ENCODE measurements at places on chromosomes 1 and 21.

GRCh38 chr1:192518700-192519099 lies 56.9 kb upstream of the RGS1 start:
- DNase-seq: peak; percentile 71

DNA sequence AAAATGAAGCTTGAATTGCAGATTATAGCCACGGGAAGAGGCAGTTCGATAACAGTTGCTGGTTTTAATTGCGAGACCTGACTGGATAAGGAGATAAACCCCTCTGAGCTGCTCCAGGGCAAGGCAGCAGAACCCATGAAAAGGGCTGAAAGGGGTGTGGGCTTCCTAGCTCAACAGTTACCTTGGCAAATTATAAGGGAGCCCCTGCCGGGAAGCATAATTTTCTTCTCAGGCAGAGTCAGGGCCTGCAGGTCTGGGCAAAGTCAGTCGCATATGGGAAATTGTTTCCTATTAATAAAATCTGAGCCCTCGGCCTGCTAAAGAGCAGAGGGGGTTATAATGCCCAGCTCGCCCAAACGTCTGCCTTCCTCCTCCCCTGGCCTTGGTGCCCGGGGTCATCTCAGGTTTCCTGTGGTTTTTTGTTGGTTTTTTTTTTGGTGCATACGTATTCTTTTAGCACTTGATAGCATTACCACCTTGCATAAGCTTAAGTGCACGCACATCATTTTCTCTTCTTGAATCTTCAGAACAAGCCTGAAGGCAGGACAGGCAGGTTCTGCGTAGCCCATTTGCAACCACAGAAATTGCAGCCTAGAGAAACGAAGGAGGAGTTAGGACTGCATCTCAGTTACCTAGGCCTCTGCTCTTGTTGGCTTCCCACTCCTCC lies 33.9 kb upstream of the SELENON start:
- DNase-seq: no peak

GRCh38 chr1:108503062-108503733 lies 53.1 kb downstream of the NBPF6 start:
- no peak for DNase-seq

DNA sequence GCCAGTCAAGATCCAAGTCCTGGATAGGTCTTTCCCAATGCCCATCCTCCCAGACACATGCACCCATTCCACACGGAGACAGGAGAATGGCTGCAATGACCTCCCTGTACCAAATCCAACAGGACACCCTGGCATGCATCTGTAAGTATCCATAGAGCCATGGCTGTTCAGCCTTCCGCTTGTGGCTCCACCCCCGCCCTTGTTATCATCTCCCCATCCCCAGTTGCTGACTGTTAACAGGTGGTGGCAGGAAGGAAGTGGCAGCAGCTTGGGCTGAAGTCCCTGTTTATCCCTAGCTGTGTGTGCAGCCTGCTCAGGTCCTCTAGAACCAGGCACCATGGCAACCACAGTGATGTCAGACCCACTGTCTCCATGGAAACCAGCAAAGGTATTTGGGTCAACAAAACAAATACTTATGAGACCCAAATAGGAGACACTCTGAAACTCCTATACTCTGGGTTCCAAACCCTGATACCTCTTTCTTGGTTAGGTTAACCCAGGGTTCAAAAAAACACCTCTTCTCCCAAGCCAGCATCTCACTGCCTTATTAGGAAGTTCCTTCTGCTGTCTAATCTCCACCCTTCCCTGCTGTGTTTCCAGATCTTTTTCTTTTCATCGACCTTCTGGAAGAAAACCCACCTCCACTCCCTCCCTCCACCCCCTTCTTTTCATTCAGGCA lies 721 bp downstream of the PBXIP1 start:
- no peak for DNase-seq

DNA sequence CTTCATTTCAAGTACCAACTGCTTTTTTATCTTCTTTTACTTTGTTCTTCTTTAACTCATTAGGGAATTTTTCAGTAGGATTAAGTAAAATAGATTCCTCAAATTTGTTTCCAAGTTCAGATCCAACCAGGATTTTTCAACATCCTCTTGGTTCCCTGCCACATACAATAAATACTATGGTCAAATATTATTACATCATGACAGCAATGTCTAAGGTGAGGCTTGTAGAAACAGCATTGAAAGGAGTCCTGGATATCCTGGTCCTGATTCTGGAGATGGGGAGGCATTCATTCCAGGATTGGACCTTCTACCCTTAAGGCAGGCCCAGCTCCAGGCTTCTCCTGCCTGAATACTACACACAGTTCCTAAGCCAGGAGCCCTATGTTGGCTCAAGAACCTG lies 80.2 kb upstream of the F3 start:
- no peak for DNase-seq

GRCh38 chr1:211257826-211258225 lies 1.3 kb upstream of the RCOR3 start:
- DNase-seq: no peak

GRCh38 chr1:219173434-219173757 lies 282 bp upstream of the LYPLAL1 start:
- no peak for DNase-seq

DNA sequence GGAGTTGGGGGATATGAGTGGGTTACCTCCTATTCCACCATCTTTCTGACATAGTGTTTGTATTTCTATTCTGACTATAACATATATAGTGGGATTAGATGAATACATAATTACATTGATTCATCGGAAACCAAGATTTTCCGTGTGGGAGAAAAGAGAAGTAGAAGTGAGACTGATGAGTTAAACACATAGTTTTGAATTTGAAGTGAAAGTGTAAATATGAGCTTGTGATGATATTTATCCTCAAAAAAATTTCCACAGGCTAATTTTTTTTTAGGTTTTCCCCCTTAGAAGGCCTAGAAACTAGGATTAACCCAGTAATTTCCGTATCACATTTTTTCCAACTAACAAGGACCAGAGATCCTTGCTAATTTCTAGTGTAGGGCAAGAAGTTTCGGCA lies 6.9 kb downstream of the CD1B start:
- peak; percentile 52 for DNase-seq

DNA sequence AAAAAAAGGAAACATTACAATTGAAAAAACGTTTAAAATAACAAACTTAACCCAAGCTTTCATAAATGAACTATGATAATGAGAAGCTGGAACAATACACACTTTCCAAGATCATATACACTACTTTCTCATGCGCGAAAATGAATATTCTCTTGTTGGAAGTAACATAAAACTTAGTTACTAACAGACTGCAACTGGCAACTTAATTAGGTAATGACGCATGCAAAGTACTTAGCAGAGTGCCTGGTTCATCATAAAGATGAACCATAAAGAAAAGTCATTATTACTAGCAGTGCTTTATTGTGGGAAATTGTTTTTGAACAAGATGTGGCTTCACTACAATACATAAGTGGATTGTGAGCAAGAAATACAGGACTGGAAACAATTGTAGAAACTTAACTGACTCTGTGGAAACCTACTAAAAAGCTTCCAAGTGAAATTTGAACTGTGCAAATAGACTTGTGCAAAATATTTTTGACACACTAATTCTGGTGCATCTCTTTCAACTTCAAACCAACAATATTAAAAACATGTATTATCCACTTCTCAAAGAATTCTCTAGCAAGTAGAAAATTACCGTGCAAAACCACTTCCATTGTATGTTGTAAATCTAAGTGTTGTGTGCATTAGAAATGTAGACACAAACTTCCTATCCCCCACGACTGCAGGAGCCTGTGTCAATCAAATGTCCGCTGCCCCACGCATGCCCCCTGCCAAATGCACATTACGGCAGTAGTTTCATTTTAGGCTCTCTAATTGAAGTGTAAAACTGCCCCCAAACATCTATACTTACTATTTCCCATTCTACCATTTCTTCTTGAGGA lies 2.0 kb downstream of the ARHGAP29 start:
- no peak for DNase-seq

DNA sequence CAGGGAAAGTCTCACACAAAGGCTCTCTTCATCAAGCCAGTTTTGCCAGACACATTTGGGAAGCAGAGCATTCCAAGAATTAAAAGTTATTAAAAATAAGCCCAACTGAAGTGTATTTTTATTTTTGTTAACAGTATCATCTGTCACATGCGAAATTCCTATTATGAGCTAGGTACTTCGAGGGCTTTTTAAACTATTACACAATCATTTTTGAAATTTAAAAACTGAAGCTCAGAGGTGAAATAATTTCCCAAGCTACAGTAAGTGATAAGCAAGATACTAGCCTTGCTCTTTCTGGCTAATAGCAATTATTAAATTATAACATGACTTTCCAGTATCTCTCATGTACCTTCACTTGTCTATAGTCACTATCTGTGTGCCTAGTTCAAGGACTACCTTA lies 12.0 kb upstream of the NRAS start:
- DNase-seq: no peak

GRCh38 chr1:21763236-21763635 lies 19.7 kb downstream of the USP48 start:
- DNase-seq: no peak

DNA sequence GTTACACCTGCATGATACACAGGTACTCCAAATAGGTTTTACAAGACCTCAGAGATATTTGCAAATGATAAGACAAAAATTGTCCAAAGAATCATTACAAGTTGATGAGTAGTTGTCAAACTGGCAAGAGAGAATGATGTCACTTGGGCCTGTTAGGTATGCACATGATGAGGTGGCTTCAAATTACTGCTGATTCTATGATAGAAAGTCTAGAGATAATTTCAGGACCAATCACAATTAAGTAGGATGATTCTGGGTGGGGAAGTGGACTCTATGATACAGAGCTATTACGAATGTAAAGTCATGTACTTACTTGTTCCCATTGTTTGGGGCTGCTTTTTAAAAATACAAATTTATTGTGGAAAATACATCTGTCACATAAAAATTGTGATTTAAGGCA lies 5.2 kb upstream of the SPRR1B start:
- no peak for DNase-seq

GRCh38 chr1:115213130-115213529 lies 123.8 kb upstream of the TSPAN2 start:
- DNase-seq: no peak

DNA sequence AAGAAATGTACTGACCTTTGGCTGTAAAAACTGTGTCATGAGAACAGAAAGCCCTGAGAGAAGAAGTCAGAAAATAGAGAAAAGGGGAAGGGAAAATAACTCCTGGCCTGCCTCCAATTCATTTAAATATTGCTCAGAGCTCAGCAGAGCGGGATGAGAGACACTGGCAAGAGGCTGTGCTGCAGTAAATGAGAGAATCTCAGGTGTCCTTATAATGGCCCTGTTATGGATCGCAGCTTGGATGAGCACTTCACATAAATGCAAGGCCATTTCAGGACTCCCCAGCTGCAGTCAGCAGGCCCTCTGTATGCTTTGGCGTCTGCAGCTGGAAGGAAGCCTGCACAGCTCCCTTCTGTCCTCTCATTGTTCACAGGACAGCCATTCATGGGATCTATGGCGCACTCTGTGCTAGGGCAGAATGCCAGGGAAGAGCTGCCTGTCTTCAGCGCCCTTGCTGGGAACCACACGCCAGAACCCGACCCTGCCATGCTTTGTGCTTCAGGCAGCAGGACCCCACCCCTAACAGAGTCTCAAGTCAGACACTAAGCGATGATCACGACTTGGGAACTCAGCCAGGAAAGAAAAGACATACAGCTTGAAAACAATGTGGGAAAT lies 20.7 kb upstream of the ABCB10 start:
- DNase-seq: peak; percentile 79

GRCh38 chr1:31476891-31477846 lies 64.2 kb downstream of the SERINC2 start:
- DNase-seq: peak; percentile 33

- no peak for DNase-seq
These were observed 2.0 kb upstream of the ENAH start for GRCh38 chr1:225654688-225655508.

DNA sequence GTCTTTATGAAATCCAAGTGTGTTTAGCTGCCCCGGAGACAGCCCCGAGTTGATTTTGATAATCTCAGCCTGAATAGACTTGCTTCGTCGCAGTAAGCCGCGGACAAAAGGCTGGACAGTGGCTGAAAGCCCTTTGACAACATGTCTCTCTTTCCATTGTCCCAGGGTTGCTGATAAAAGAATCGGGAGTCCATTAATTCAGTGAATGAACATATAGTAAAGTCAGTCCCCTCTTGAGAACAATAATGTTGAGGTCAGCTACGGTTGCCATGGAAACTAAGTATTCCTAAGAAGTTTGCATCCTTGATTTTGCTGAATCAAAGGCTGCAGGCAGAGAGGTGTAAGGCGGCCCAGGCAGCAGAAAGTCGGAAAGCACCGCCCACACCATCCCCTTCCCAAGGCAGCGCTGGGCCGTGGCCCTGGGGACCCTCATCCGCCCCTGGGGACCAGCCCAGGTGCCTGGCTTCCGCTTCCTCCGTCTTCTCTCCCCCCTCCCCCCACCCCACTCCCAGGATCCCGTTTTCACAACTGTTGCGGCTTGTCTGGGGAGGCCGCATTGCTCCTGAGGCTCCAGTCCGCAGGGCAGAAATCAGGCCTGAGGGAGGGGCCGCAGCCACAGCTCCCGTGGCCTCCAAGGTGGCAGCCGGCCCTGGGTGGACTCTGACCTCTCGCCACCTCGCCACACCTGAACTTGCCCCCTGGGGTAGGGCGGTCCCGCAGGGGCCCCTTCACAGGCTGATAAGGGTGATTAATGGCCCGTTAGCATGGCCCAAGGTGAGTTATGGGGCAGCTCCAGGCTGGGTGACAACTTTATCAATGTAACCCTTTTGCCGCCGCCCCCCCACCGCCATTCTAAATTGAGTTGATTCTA lies 180.9 kb downstream of the PRDM16 start:
- no peak for DNase-seq

DNA sequence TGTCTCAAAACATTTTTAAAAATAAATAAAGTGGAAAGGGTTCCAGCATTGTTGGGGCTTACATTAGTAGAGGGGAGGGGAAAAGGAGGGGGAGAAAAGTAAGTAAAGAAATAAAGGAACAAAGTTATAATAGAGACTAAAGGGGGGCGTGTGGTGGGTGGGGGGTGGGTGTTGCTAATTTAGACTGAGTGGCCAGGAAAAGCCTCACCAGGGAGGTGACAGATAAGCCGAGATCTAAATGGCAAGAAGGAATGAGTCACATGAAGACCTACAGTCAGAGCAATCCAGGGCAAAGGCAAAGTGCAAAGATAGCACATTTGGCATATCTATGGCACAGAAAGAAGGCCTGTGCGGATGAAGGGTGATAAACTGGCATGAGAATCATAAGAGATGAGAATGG lies 7.5 kb downstream of the MPL start:
- DNase-seq: peak; percentile 37

DNA sequence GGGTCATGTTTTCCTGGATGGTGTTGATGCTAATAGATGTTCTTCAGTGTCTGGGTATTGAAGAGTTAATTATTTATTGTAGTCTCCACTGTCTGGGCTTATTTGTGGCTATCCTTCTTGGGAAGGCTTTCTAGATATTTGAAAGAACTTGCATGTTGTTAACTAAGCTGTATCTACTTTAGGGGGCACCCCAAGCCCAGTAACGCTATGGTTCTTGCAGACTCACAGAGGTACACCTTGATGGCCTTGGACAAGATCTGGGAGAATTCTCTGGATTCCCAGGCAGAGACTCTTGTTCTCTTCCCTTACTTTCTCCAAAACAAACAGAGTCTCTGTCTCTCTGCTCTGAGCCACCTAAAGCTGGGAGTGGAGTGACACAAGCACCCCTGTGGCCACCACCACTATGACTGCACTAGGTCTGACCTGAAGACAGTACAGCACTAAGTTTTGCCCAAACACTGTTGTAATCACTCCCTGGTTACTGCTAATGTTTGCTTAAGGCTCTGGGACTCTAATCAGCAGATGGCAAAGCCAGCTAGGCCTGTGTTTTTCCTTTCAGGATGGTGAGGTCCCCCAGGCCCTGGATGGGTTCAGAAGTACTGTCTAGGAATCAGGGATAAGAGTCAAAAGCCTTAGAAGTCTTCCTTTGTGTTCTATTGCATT lies 76.5 kb upstream of the C1orf21 start:
- no peak for DNase-seq

All from suppressor macrophage treated with lipopolysaccharide for 1 hour (primary cell).